ENCODE measurements at places on chromosomes 2 and 18. TPM values are rescaled to one million over a fixed set of nuclear protein-coding genes. Genes with fewer than 3 reads are reported as not detected.
A peak's percentile ranks its signal among the peaks of the same experiment; 100 is the strongest.

DNA sequence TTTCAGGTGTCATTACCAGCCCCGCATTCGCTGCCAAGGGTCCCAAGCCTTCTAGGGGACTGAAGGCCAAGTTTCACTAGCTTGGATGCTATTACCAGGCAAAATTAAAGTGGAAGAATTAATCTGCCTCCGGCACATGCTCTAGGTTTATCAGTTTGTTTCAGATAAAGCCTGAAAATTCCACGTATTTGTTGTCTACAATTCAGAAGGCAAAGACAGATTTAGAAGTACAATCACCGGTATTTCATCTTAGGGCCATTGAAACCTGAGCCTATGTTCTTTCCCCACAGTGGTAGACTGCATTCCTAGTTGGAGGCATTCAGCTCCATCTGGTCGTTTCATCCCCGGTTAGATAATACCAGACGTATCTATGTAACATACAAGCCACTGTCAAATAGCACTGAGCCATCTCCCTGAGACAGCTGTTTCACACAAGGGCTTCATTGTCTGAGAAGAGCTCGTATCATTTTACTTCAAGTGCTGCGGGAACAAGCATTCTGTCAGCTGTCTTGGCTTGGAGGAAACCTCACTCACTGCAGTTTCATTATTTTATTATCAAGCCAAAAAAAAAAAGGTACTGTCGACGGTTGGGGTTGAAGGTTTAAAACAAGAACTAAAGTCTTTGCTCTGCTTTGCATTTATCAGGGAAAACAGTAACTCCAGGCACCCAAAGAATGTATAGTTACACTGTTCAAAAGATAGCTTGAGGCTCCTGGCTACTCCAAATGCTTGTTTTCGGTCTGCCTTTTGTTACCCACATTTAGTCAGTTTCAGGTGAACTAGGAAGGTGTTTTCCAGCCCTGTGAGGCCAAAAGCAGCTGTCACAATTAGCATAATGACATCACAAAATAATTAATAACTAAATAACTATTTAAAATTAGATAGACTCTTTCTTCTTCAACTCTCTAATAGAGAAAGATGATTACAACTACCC, 76.7 kb downstream of the TGIF1 start:
- DNase-seq = no peak

- DNase-seq = no peak
These were observed 55.5 kb upstream of the ST6GAL2 start for GRCh38 chr2:106941372-106941993.

- DNase-seq = no peak
These were observed 219.3 kb upstream of the TNP1 start for GRCh38 chr2:217079165-217079564.

DNA sequence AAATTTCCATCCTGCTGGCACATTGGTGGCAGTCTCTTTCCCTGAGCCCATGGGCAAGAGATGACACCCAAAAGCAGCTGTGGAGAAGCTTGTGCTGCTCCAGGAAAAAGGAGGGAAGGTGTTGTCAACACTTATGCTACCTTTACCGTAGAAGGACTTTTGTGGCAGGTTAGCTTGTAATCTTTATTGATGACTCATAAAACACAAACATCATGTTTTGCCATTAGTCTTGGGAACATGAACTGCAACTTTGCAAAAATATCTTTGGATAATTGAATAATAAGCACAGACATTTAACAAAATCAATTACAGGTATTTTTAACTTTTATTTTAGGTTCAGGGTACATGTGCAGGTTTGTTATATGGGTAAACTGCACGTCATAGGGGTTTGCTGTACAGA, 33.4 kb downstream of the DRC1 start:
- DNase-seq = no peak

DNA sequence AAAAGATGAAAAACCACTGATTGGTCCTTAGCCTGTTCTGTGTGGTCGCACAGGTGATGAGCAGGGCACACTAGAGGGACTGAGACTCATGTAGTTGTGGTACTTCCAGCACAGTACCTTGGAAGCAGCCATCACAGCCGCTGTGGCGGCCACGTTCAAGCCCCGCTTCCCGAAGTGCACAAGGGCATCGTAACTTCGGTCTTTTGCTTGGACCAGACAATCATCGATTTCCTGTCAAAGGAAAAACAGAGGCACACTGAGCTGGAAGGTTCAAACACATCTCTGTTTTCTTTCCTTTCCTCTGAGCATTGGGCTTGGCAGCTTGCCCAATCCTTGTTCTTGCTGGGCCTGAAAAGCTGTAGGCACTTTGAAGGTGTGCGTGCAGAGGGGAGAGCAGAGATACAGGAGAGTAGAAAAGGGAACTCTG, 52.6 kb downstream of the MRPL35 start:
- no peak for DNase-seq

DNA sequence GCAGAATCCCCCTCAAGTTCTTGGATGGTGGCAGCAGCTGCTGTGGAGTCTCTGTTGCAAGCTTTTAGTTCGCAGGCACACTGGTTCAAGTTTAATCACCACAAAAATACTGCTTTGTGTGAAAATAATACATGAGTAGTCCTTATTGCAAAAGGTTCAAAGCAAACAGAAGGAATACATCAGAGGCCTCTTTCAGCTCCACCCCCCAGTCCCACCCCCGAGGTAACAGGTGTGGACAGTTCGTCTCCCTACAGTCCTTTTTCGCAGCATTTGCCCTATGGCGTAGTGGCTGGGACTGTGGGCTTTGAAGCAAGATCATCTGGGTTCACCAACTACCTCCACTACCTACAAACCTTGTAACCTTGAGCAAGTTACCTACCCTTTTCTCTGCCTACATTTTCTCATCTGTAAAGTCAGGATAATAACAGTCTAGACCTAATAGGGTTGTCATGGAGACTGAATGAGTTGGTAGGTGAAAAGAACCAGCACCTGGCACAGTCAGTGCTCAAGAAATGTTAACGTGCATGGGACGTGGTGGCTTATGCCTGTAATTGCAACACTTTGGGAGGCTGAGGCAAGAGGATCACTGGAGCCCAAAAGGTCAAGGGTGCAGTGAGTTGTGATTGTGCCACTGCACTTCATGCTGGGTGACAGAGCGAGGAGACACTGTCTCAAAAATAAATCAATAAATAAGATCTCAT, 61.7 kb downstream of the TCF7L1 start:
- no peak for DNase-seq

- DNase-seq = no peak
These were observed 194.3 kb downstream of the GALNT1 start for GRCh38 chr18:35775887-35776286.

DNA sequence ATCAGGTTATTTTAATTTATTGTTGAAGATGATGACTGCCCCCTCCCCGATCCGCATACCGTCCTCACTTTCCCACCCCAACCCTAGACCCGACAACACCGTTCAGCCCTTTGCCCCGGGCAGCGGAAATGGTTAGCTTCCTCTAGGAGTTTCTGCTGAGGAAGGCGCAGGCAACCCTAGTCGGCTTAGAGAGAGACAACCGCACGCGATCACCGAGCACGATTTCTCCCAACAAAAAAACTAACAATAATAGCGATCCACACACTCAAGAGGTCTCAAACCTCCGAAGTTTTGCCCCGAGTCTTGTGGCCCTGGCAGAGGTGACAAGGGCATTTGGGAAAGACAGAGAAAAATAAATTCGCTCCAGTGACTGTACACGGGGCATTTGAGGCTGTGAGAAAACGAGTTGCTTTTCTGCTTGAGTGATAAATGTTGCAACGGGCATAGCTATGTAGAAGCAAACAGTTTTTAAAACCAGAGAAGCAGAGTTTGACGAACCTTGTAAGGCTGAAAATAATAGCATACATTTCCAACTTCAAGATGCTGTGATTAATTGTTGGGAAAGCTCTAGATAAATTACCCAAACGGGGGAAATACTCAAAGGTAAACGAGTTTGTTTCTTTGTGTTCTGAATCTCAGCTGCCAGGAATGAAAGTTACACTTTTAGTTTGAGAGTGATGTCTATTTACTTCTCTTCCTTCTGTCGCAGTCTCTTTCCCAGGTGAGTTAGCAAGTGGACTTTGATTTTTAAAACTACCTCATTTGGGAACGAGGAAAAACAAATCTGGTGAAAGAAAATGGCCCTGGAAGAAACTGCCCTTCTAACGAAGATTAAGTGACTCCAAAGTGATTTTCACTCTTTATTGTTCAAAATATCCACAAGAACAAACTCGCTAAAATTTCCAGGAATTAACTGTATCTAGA, 11.0 kb upstream of the SIX3 start:
- no peak for DNase-seq

DNA sequence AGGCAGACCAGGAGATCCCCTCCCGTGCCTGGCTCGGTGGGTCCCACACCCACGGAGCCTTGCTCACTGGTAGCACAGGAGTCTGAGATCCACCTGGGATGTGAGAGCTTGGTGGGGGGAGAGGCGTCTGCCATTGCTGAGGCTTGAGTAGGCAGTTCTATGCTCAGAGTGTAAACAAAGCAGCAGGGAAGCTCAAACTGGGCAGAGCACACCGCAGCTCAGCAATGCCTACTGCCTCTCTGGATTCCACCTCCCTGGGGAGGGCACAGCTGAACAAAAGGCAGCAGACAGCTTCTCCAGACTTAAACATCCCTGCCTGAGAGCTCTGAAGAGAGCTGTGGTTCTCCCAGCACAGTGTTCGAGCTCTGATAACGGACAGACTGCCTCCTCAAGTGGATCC, 85.1 kb downstream of the UGP2 start:
- DNase-seq = peak; percentile 16

DNA sequence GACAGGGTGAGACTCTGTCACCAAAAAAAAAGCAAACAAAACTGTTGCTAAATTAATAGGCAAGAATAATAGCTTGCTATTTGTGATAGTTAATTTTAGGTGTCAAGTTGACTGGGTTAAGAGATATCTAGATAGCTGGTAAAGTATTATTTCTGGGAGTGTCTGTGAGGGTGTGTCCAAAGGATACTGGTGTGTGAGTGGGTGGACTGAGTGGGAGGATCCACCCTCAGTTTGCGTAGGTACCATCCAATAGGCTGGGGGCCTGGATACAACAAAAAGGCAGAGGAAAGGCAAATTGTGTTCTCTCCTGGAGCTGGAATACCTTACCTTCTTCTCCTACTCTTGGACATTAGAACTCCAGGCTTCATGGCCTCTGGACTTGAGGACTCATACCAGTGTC, 15.0 kb downstream of the DUSP11 start:
- DNase-seq = no peak

DNA sequence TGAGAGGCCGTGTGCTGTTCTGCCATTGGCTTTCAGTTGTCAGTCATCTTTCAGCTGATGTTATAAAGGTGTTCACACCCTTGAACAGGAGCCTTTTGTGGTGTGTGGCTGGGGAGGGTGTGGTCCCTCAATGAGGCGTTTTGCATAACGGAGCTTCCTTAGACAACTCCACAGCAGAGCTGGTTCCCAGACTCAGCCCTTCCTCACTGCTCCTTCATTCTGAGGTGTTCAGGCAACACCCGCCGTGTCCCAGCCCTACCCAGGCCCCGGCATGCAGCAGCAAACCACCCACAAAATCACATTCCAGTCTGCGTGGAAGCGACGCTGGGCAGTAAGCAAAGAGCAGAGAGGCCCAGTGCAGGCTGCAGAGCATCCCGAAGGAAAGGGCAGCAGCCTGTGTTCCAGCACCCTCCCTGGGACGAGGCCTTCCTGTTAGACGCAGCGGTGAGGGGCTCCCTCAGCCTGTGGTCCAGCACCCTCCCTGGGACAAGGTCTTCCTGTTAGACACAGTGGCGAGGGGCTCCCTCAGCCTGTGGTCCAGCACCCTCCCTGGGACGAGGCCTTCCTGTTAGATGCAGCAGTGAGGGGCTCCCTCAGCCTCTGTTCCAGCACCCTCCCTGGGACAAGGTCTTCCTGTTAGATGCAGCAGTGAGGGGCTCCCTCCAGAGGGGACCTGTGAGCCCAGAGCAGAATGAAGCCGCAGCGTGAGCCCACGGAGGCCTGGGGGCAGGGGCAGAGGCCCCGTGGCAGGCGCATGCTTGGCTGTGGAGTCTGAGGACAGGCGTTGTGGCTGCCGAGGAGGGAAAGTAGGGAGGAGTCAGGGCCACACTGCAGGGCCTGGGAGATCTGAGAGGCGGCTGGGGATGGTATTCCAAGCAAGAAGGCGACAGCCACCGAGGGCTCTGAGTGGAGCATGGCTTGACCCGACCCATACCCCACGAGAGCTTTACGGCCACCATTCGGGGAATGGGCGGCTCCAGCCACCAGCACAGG, 201.8 kb upstream of the HDAC4 start:
- DNase-seq = no peak

- DNase-seq = peak; percentile 89
These were observed 85.4 kb upstream of the ZCCHC2 start for GRCh38 chr18:62437235-62438017.

- DNase-seq = no peak
These were observed 421.0 kb downstream of the LRATD1 start for GRCh38 chr2:15053542-15053941.

- DNase-seq = no peak
These were observed 1.4 kb downstream of the AGPS start for GRCh38 chr2:177393824-177394593.

DNA sequence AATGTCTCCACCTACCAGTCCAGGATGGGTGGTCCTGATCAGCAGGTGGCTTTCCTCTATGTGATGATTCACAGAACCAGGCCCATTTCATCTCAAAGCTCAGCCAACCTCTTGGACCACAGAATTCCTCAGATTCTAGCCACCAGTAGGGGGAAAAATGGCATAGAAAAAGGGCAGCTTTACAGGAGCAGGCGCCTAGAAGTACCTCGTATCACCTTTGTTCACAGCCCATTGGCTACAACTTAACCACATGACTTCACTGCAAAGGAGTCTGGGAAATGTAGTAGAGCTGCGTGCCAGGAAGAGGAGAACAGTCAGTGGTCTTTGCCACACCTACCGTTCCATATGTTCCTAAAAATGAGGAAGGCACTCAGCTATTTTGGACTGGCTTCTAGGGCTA, 62.8 kb upstream of the DTNA start:
- no peak for DNase-seq

DNA sequence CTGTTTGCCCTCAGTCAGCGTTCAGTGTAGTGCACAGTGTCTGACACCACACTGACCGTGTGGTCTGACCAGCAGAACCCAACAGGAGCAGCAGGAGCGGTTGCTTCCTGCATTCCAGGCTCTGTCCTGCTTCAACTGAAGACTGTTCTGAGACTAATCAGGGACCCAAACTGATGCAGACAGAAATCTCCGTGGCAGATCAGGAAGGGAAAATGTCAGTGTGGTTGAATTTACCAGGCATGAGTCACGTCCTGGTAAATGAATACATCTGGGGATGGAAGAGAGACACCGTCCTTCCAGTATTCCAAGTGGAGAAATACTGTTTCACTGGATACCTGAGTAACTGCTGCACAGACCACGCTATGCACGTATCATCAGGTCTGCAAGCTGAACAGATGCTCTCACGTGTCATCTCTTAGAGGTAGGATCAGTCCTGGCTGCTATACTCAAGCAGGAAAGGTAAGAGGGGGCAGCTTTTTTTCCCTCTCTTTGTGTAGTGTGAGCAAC, 223.6 kb upstream of the EPAS1 start:
- DNase-seq = no peak

The KIAA2012 gene
- not detected for total RNA-seq

The PDE11A gene
- total RNA-seq = 4.4 TPM

The ABCG8 gene
- total RNA-seq = 0.32 TPM

The G6PC2 gene
- total RNA-seq = not detected

The FOXD4L1 gene
- total RNA-seq = not detected

The TLX2 gene
- not detected for total RNA-seq

The PRR30 gene
- not detected for total RNA-seq

The HOXD9 gene
- total RNA-seq = not detected
